ENCODE measurements at places on chromosomes 1 and 21.

- DNase-seq = no peak
Observed at GRCh38 chr1:172476218-172476811, 32.4 kb upstream of the PIGC start.

GRCh38 chr1:159920651-159921050, 4.7 kb downstream of the TAGLN2 start:
- no peak for DNase-seq

DNA sequence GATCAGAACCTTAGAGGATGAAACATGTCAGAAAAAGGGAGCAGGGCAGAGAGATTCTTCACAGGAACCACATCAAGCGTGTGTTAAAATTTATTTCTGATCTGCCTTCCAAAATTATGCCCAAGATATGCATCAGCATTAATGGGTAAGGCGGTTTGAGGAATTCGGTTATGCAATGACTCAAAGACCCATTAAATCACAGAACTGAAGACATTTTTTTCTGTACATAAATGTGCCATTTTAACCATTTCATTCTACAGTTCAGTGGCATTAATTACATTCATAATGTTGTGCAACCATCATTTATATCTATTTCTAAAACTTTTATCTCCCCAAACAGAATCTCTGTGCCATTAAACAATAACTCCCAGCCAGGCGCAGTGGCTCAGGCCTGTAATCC, 43.4 kb downstream of the CNST start:
- DNase-seq = no peak

GRCh38 chr1:178504286-178504685, 7.5 kb upstream of the CLEC20A start:
- DNase-seq = no peak

- DNase-seq = no peak
Observed at GRCh38 chr1:158119976-158120653, 60.6 kb upstream of the CD1D start.

GRCh38 chr1:227654858-227655752, 80.0 kb downstream of the JMJD4 start:
- DNase-seq = no peak

DNA sequence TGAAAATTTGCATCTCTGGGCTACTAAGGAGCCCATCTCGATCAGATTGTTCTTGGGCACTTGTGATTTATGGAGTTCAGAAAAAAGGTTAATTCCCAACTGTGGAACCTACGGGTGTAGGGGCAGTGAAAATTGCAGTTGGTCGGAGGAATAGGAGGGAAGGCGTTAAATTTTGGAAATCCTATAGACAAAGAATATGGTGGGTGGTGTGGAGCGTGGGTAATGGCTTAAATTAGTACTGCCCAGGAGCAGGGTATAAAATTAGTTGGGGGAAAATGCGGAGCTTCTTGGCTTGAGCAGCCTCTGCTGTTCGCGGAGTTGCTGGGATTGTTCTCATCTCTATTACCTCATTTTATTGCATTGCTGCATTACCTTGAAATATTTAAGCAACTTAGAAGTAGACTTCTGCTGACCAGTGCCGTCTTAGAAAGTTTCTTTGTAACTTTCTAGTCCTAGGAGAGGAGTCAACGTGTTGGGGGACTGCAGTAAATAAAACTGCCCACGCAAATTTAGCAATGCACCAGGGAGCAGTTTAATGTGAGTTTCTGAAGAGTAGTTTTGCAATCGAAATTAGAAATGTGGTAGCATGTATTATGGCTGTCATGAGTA, 514 bp downstream of the S1PR1 start:
- peak; percentile 28 for DNase-seq

GRCh38 chr1:101205457-101205856, 31.4 kb upstream of the S1PR1 start:
- no peak for DNase-seq

DNA sequence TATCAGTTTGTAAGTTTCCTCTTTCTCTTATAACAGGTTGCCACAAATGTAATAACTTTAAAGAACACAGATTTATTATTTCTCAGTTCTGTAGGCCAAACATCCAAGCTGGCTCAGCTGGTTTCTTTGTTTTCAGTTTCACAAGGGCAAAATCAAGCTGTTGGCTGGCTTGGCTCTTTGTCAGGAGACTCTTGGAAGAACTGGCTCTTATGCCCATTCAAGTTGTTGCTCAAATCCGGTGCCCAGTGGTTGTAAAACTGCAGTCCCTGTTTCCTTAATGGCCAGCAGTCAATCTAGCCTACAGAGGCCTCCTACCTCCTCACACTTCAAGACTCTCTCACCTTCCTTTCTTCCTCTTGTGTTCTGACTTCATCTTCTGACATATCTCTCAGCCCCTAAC, 1171.0 kb downstream of the MRPL39 start:
- DNase-seq = no peak

- DNase-seq = no peak
Observed at GRCh38 chr1:167504467-167504827, 13.9 kb downstream of the CD247 start.

GRCh38 chr1:230368363-230368762, 57.8 kb downstream of the PGBD5 start:
- DNase-seq = no peak

DNA sequence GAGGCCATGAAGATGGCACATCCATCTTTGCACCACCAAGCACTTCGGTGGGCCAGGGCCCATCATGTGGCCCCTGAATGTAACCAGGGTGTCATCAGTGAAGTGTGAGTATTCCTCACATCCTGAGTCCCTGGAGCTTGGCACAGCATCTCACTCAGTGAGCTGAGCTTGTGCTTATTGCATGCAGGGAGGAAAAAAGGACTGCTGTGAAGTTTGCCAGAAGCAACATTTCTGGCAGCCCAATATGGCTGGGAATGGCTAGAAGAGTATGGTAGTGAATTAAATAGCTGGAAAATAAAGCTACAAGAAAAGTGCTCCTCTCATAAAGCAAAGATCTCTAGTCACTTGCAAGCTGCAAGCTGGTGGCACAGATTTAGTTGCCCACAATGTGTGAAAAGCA, 109.3 kb downstream of the TNFSF18 start:
- no peak for DNase-seq

GRCh38 chr1:43414634-43415223, 25.0 kb downstream of the SZT2 start:
- no peak for DNase-seq

- DNase-seq = no peak
Observed at GRCh38 chr1:26874896-26875295, 11.9 kb downstream of the SFN start.

GRCh38 chr1:176567190-176567794, 104.3 kb downstream of the PAPPA2 start:
- DNase-seq = no peak

DNA sequence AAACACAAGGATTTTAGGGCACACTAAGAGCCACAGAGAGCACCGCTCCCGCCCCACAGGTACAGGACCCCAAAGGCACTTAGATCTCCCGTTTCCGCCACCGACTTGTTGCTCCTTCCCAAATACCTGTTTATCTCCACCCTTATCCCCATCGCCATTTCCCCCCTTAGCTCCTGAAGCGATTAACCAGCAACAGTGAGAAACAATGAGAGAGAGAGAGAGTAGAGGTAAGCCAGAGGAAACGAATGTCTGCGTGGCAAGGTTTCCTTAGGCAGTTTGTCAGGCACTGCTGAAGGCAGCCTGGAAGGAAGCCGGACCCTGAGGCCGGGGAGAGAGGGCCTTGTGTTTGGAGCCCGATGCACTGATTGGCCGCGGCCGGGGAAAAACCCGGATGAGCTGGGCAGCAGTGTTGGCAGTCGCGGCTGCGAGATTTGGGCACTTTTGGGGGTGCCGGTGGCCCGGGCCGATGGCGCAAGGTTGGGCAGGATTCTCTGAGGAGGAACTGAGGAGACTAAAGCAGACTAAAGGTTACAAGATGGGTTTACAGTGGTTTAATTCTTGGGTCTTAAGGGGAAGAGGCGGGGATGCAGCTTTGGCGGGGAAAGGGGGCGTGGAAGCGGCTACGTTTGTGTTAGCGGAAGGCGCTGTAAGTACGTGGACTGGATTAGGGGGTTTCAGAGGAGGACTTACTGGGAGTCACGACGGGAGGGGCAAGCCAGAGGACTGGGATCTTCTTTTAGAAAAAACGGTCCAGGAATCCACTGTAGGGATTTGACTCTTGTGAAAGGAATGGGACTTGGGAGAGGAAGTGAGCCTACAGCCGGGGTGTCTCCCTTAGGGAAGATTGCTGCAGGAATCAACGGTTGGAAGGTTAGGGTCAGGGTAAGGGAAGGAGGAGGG, at the start of gene GORAB:
GORAB (plus strand) TSS at position 409 of the 900 bp plus-strand sequence; CDS start at position 467, 58 bp downstream.
- DNase-seq = peak; percentile 85

- no peak for DNase-seq
Observed at GRCh38 chr1:41846625-41847405, 71.9 kb downstream of the HIVEP3 start.

GRCh38 chr1:173052681-173053196, 2.0 kb upstream of the TNFSF18 start:
- DNase-seq = no peak

DNA sequence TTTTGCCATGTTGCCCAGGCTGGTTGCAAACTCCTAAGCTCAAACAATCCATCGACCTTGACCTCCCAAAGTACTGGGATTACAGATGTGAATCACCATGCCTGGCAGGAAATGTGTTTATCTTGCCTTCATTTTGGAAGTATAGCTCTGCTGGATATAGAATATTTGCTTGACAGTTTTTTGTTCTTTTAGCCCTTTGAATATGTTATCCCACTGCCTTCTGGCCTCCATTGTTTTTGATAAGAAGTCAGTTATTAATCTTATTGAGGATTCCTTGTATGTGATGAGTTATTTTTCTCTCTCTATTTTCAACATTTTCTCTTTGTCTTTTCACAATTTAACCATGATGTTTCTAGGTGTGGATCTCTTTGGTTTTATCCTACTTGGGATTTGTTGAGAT, 112.9 kb upstream of the RAB3GAP2 start:
- DNase-seq = no peak

DNA sequence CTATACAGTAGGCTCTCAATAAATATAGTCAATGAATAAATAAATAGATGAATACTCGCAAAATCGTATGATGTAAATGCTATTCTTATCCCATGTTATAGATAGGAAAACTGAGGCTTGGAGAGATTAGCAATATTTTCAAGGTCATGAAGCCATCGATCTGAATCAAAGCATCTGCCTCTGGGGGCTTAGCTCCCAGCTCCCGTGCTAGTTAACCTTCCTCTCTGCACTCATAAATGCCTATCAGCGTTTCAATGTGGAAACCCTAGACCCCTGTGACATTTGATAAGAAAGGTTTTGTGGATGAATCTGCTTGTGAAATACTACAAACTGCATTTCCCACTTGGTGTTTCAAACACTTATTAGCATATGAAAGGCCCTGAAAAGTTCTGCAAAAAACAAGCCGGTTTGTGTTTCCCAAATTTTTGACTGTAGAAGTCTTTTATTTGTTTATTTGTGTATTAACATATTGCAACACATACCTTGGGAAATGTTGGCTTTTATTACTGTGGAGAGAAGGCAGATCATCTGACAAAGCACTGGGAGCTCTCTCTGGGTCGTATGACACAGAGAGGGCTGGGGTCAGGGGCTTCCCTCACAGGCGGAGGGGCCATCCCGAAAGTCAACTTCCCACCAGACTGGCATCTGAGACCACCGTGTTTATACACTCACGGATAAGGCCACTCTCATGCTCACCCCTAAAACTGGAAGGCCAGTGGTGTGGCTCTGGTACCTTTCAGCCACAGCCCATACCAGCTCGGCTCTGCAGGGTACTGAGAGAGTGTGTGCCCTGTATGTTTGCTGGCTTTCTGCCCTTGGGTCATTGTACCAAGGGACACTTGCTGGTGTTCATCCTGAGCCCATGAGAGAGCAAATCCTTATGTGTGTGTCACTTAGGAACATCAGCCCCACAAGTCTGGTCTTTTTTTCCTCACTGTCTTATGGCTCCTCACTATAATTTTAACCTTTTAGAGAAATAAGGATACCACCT, 993 bp upstream of the PROK1 start:
- DNase-seq = no peak

DNA sequence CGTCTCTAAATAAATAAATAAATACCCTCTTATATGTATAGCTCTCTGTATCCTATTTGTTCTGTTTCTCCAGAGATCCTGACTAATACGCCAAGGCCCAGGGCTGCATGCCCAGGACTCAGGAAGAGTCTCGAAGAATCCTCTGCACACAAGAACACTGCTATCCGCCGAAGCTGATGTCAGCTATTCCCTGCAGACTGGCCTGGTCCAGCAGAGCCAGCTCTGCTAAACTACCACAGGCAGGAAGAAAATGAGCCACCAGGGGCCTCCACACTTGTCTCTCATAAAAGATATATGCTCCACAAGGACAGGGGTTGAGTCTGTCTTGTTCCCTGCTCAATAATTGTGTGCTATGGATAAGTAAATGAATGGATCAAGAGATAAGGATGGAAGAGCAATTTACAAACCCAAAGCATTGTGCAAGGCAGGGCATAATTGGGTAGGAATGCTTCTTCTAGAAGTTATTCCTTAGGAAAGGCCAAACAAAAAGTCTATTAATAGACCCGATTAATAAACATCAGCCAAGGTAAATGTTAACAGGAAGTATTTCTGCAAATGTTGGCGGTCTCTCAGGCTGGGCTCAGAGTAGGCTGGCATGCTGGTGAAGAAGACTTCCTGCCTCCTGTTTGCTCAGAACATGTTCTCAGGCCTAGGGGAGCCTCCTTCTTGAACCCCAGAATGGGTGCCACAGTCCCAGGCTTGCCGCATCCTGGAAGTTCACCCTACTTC, 26.3 kb upstream of the MAN1C1 start:
- DNase-seq = no peak

DNA sequence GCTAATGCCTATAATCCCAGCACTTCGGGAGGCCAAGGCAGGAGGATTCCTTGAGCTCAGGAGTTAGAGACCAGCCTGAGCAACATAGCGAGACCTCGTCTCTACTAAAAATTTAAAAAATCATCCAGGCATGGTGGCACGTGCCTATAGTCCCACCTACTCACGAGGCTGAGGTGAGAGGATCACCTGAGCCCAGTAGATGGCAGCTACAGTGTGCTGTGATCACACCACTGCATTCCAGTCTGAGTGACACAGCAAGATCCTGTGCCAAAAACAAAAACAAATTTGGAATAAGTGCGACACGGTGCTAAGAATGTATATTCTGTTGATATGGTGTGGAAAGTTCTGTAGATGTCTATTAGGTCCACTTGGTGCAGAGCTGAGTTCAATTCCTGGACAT, 15.1 kb downstream of the USP33 start:
- no peak for DNase-seq

- DNase-seq = no peak
Observed at GRCh38 chr21:15560383-15561056, 169.3 kb upstream of the USP25 start.

DNA sequence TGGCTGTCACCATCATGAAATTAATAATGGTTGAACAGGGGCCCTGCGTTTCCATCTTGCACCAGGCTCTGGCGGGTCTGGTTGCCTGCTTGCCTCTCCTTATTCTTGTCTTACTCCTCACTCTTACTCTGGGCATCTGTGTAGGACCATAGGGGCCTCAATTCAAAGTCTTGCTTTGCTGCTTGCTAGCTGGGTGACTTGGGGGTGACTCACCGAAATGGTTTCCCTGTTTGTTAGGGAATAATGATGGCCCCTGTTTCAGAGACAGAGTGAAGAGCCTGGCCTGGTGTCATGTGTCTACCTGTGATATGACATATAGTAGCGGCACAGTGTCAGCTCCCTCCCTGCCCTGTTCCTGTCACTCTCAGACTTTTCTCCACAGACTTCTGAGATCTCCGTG, 24.6 kb downstream of the KCNC4 start:
- no peak for DNase-seq

Measured in GM13977 (cell line).